ENCODE measurements at places on chromosomes 3 and 15.

GRCh38 chr3:155024006-155024638 lies 56.0 kb upstream of the MME start:
- peak; percentile 81 for DNase-seq

DNA sequence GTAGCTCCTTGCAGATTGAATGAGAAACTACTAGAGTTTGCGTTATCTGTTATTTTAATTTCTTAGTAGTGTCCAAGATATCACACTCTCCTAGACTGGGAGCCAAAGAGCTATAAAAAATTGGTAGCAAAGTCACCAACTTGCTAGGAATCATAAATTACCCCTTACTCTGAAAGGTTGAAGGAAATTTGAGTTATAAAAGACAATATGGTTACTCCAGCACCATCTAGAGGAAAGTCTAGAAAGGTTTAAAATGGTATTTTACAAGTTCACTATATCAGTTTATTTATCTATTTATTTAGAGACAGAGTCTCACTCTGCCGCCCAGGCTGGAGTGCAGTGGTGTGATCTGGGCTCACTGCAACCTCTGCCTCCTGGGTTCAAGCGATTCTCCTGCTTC lies 121.6 kb downstream of the RBPMS2 start:
- DNase-seq: peak; percentile 26

GRCh38 chr15:40984964-40985363 lies 31.7 kb downstream of the CHAC1 start:
- peak; percentile 94 for DNase-seq

DNA sequence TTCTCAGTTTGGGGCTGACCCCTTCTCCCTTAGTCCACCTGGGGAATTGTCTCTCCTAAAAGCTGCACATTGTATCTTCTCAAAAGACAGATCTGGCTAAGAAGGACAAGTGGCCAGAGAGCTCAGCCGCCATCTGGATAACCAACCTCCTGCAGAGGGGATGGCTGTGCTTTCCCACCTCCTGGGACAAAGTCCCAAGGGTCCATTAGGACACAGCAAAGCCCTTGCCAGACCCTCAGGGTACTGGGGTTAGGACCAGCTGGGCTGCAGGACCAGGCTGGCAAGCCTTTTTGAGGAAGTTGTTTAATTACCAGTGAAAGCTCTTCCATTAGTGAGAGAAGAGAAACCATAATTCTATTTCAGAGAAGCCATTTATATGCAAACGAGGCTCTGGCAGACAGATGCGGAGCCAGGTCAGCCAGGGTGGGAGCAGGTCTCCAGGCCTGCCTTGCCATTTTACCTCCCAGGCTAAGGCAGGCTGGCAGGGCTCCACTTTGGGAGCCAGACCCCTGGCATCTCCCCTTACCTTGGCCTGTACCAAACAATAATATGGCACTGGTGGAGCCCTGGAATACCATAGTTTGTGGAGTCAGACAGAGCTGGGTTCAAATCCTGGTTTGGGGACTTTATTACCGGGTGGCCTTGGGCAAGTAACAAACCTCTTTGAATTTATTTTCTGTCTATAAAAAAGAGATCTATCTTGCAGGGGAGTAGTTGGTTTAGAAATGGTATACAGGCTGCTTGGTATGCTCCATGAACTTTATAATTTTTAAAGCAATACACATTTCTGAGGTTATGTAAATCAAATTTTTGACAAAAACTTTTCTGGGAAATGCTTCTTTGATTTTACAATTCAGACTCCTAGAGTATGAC lies 17.9 kb downstream of the SHF start:
- no peak for DNase-seq

DNA sequence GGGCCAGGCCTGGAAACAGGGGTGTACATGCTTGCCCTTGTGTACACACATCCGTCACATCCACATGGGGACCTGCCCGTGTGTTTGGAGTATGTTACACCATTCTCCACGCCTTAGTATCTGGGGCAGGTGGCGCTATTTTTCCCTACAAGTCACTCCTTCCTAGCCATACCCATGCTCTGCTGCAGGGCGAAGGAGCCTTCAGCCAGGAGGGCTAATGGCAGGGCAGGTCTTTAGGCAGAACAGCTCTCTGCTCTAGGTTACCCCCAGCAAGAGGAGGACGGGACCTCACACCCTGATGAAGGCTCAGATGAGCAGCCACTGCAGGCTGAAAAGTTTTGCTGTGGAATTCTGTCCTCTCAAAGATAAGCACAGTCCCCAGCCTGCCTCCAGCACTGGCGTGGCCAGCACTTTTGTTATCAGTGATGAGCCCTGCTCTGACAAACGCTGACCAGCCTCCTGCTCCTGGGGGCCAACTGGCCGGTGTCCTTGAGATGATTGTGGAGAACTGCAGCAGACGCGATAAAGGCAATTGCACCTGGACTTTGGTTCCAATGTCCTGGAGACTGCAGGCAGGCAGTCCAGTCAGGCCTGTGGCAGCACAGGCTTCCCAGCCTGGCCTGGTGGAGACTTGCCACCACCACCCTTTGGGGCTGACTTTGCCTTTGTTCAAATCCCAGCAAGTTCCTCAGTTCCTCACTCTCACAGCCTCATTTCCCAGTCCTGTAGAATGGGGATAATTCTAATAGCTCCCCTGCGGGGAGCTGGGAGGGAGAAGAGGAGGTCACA lies 19.8 kb upstream of the PIGZ start:
- DNase-seq: no peak

DNA sequence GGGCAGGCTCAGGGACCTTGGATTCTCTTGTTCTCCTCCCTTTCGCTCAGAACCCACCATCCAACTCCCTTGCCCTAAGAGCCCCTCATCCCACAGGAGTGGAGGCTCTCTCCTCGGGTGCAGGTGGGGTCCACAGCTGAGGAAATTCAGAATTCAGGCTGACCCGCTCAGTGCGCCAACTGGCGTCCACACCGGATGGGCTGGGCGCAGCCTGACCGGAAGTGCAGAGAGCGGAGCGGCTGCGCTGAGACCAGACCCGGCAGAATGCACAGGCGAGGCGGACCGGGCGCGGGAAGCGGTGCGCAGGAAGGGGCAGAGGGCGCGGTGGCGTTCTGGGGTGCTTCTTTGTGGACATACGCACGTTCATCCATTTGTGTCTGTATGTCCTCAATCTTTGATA lies 210.4 kb upstream of the NDN start:
- no peak for DNase-seq

DNA sequence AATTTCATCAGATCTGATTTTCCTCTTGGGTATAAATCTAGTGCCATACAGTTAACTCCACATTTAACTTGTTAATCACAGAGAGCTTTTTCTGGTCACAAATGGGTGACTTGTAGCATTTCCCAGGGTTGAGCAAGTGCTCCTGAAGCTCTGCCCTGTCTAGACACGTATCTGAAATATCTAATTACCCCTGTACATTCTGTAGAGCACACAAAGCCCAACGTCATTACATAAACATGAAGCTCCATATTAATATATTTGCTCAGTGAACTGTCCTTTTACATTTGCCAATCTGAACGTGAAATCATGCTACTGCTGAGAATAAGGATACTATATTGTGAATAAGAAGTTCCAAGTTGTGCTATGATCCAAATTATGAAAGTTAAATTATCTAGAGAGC lies 49.0 kb downstream of the THBS1 start:
- peak; percentile 62 for DNase-seq

DNA sequence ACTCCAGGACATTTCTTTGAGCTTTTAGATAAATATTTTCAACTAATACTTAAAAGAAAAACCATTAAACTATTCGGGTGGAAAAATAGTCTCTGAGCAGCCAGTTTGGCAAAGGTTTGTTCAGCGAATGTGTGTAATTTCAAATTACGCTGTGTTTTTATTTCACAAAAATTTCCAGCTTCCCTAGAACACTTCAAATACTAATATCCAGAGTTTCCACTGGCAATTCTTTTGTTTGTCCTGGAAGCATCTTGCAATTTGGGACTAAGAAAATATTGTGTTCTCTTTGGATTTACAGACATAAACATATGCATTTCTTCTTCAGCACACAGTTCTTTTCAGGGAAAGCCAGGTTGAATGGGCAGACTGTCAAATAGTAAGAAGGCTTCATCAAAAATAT lies 61.9 kb downstream of the MDFIC2 start:
- DNase-seq: no peak

- no peak for DNase-seq
Observed at GRCh38 chr3:152828075-152828840, 6.7 kb upstream of the P2RY1 start.

DNA sequence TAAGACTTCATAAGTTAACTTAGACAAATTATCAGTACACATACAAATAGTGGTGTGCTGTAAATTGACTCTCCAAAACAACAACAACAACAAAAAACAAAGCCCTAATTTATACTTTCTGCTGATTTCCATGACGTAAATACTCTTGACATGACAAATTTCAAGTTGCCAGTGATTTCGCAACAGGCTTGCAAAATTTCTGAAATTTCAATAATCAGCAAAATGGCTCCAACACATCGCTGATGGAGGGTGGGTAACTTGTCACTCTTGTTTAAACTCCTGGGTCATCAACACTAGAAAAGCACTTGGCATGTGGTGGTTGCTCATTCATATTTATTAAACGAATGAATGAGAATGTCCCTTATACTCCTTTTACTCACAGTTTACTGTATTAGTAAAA lies 205.2 kb upstream of the SATB1 start:
- DNase-seq: no peak

DNA sequence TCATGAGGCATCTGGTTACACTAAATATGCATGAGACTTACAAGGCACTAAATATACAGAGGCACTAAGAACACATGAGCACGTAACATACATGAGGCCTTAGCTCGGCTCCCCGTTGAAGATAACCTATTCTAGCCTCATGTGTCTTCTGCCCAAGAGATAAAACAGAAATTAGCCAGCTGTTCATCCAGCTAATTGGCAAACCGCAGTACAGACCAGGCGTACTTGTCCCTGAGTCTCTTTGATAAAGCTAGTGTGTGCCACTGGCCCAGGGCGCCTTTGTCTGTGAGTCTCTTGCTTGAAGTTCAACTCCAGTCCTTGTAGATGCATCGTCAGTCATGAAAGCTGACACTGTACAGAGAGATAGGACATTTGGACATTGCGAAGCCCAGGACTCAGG lies 121.9 kb upstream of the SPATA12 start:
- DNase-seq: no peak

DNA sequence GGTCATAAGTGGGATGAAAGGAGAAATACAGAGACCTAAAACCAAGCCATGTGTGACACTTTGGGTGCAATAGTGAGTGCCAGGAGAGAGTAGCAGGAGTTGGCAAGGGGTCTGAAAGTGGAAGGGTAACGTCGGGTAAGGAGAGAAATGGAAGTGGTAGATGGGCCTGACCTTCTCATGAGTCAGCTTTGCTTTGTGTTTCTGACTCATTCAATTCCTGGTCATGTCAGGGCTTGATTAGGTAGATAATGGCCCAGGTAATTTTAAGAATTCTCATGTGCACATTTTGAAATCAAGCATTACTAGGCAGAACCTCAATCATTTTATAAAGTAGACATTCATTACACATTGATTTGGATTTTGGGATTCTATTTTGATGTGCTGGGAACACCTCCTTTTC lies 262.5 kb downstream of the SOX2 start:
- DNase-seq: peak; percentile 1

DNA sequence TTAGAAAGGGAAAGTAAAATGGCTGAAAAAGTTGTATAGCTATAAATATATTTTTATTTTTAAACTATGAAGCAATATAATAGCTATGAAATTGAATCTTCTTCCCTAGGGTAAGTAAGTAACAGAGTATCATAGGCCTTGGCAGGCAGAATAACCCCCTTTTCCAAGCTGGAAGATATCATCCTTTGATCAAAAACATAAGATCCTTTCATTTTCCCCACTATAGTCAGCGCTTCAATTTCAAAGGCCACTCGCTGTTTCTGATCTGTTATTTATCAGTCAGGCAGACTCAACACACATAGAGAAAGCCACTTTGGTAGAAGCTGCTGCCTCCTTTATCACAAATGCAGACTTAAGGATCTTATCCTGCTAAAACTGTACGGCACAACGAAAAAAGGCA lies 74.0 kb upstream of the UBE2E2 start:
- DNase-seq: no peak

GRCh38 chr15:65421360-65422215 lies 1.2 kb downstream of the IGDCC4 start:
- peak; percentile 19 for DNase-seq

DNA sequence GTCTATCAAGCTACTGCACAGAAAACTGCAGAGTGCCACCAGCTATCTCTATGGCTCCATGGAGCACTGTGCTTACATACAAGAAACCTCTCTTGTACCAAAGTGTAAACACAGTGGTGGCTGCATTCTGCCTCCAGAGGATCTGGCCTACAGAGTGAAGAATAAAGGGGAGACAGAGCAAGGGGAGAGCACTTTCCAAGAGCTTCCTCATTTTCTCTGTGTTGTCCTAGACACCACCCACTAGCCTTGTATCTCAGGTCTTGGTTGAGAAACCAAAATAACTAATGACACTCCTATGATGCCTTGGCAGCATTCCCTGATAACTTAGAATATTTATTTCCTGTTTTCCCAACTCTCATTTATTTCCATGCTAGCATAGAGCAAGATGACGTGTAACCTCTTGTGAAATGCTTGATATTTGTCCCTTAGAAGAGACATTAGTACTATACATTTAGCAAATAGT lies 56.9 kb upstream of the PHLDB2 start:
- peak; percentile 92 for DNase-seq

DNA sequence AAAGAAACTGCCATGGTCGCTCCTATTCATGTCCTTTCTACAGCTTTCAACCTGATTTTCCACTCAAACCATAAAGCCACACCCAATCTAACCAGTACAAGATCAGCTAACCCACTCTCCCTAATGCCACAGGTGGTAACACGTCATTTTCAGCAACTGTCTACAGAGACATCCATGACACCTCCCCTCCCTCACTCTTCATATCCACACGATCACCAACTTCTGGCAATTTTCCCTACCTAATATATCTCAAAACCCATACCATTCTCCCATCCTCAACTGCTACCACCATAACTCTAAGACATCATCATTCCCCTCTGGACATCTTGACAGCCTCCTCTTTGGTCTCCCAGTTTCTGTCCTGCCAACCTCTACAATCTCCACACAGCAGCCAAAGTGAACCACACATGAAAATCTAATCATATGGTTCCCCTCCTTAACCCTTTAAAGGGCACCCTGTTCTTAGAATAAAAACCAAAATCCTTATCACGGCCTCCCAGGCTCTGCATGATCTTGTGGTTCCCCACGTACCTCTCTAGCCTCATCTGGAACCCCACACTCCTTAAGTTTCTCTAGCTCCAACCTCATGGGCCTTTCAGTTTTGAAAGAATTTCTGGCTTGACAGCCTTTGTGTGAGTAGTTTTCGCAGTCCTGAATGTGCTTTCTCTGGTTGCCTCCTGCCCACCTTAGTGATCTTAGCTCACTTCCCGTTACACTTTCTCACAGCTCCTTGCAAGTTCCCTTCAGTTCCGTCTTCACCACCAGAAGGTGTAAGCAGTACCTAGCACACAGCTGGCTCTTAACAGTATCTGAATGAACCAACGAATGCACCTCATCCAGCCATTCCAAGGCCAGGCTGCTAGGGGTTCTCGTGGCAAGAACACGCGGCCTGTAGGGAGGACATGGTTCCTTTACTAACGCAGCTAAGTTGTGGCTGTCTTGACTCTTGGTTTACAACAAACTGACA lies 33.4 kb downstream of the SPINK8 start:
- DNase-seq: no peak

- DNase-seq: no peak
Observed at GRCh38 chr3:195540511-195540910, 2.6 kb downstream of the PPP1R2 start.

Measured in iris pigment epithelial cell (primary cell).